ENCODE measurements at places on chromosomes 3 and 15. TPM values are rescaled to one million over a fixed set of nuclear protein-coding genes. Genes with fewer than 3 reads are reported as not detected.

NEDD4 gene
- 25.7 TPM for total RNA-seq

MUC4 gene
- total RNA-seq, result 0.19 TPM

ZNF621 gene
- 12.9 TPM for total RNA-seq

UROC1 gene
- not detected for total RNA-seq

GRCh38 chr3:172317481-172317880 lies 130.8 kb downstream of the GHSR start:
- H3K4me3 ChIP-seq, result no peak overlapping the region
- peak overlapping the region; percentile 77 for H3K27ac ChIP-seq
- no peaks in the 10 kb centered on the region for H3K27me3 ChIP-seq
- DNase-seq, result no peak
